Pericardium fibroblast (primary cell): ENCODE measurements at places on chromosomes 7 and 10. TPM values are rescaled to one million over a fixed set of nuclear protein-coding genes. Genes with fewer than 3 reads are reported as not detected.

The ZNF398 gene
- 11.6 and 13.7 TPM in 2 replicates for total RNA-seq

The PRKAR2B gene
- total RNA-seq: 3.6 and 4.0 TPM in 2 replicates

The BTBD16 gene
- not detected in 2 replicates for total RNA-seq

The MKI67 gene
- 0.58 and 0.60 TPM in 2 replicates for total RNA-seq

The NPY4R2 gene
- 0.47 TPM in 1 of 2 replicates, not detected in the other for total RNA-seq
